AG04450 (cell line): ENCODE measurements at places on chromosomes 6 and 20.

GRCh38 chr6:65700561-65700960, 6.5 kb downstream of the EYS start:
- DNase-seq: no peak

GRCh38 chr6:89916136-89916920, 22.1 kb downstream of the GJA10 start:
- DNase-seq: no peak

DNA sequence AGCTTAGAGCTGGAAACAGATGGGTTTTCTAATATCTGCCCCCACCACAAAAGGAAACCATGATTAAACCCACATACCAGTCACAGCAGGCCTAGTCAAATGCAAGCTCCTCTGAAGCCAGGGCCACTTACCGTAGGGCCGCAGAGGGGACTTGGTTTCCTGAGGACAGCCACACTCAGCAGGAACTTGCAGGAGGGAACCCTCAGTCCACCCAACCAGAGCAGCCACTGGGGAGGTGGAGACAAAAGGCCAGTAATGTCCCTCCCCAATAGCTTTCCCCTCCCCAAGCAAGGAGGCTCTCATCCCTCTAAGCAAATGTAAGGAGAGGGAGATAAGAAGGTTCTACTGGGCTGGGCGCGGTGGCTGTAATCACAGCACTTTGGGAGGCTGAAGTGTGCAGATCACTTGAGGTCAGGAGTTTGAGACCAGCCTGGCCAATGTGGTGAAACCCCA, 384.4 kb upstream of the JARID2 start:
- DNase-seq: no peak

DNA sequence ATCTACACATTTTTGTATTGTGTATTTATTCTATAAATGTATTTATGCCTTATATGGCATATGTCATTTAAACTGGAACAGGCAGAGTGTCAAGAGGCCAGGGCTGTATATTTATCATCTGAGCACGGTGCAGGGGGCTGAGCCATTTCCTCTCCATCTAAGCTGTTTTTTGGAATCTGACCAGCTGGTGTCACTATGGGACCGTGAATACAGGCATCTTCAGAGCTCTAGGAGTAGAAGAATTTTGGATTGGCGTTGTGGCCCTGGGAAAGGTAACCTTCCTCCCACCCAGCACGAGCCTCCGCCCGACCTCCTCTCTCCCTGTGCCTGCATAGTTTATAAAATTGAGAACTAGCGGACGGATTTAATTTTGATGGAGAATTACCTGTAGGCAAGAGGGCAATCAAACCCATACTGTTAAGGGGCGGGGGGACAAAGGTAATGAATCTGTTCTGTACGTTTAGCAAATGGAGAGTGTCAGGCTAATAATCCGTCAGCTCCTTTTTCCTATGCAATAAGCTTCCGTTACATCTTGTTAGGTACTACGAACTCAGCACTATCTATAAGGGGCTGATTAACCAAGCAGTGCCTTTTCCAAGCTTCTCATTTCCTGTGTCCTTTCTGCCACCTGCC, 29.0 kb upstream of the EEF1E1 start:
- peak; percentile 39 for DNase-seq

DNA sequence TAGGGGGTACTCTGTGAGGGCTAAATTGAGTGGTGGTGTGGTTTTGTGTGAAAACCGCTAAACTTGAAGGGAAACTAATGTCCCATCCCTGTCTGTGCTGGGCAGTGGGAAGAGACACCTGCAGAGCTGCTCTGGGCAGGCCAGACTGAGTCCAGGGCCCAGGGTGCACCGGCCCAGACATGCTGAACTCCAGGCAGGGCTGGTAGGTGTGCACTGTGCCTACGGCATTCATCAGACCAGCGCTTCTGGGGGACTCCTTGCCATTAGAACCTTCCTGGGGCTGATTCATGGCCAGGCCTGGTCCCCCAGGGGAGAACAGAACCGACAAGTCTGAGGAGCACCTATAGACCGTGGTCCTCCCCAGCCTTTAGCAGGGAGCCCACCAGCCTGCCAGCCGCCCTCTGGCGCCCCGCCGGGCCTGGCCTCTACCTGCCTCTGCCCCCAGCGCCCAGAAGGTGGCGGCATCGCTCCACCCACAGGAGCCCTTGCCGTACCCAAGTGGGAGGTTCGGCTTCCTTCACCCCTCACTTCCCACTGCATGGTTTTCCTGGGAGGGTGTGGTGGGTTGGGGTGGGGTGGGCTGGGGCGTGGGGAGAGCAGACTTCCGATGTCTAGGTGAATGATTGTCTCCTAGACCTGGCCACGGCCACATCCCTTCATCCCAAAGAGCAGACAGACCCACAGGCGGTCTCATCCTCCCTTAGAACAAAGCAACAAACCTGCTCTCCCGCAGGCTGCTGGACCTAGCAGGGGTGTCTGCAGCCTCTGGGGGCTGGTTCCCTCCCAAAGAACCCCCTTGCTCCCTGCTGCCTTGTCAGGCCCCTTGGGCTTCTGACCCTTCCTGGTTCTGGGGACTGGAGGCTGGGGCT, 15.5 kb downstream of the CCDC167 start:
- no peak for DNase-seq

GRCh38 chr6:136666041-136666440, 115.8 kb upstream of the MAP7 start:
- DNase-seq: no peak

GRCh38 chr6:155548576-155548975, 92.9 kb upstream of the NOX3 start:
- DNase-seq: no peak

- DNase-seq: no peak
Measured at GRCh38 chr6:22596011-22596410, 26.6 kb downstream of the HDGFL1 start.
